ENCODE measurements at places on chromosomes 1 and 21. TPM values are rescaled to one million over a fixed set of nuclear protein-coding genes. Genes with fewer than 3 reads are reported as not detected.
A peak's percentile ranks its signal among the peaks of the same experiment; 100 is the strongest.

The NR5A2 gene
- total RNA-seq, result 0.08 TPM

The HSPB7 gene
- total RNA-seq, result 0.16 TPM

The PLEKHG5 gene
- 2.1 TPM for total RNA-seq

The C1orf94 gene
- not detected for total RNA-seq

The KCNQ4 gene
- 0.56 TPM for total RNA-seq

The BSND gene
- not detected for total RNA-seq

The LENEP gene
- 0.40 TPM for total RNA-seq

DNA sequence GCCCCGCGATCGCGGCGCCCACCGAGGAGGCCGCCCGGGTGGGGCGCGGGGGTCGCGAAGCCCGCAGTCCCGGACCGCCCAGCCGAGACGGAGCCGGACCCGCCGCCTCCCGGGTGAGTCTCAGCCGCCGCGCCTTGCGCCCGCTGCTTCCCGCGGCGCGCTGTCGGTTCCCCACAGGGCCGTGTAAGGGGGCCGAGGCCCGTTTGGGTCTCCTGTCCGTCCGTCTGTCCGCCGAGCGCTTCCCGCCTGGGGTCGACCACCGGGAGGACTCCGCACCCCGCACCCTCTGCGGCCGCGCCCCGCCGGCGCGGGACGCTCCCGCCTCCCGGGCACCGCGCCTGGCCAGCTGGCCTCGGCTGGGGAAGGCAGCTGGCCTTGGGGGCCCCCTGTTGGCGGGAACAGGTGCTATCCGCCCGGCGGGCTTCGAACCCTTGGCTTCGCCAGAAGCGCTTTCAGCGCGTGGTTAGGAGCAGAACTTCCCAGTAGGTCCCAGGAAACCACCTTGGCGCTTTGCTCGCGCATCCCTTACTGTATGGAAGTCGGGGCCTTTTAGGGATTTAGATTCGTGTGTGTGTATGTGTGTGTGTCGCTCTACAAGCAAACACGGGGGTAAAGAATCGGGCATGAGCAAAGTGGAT is 414 bp downstream of the TMEM51 start:
- no peak for DNase-seq

GRCh38 chr21:39077876-39078275 is 105.4 kb downstream of the PSMG1 start:
- DNase-seq, result no peak

- DNase-seq, result peak; percentile 63
Observed at GRCh38 chr1:16013220-16013907, 4.5 kb downstream of the HSPB7 start.

- DNase-seq, result no peak
Observed at GRCh38 chr1:163570071-163570470, 248.3 kb downstream of the NUF2 start.

DNA sequence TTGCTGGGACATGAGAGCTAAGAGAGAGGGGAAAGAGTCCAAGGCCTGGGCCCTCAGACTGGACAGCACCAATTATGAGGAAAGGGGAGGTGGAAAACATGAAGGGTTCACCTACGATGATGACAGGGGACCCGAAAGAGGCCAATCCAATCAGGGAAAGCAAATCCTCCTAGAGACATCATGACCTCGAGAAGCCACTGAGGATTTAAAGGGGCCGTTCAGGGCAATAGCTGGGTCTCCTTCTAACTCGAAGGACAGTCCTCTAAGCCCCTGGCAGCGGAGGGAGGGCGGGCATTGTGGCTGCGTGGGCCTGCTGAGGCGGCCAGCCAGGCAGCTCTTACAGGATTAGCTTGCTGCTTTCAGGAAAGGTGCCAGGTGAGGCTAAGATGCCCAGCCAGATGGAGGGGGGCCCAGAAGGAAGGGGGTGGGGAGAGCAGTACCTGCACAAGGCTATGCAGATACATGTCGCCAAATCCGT is 7.4 kb downstream of the MEF2D start:
- DNase-seq, result no peak

GRCh38 chr21:44795342-44795741 is 6.3 kb downstream of the UBE2G2 start:
- no peak for DNase-seq

DNA sequence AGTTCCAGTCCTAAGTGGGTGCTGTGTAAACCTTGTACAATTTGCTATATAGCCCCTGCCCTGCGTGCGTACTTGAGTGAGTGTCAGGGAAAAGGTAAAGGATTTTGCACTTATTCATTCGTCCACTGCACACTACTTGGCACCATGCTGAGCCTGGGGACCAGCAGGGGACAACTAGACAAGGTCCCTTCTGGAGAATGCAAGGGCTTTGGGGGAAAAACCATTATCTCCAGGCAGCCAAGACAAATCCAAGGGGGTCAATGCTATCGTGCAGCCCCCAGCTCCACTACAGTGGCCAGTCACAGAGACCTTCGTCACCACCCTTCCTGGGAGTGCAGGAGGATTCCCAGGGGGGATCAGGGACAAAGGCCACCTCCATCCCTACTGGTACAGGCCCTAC is 39.7 kb downstream of the MATN1 start:
- DNase-seq, result no peak

DNA sequence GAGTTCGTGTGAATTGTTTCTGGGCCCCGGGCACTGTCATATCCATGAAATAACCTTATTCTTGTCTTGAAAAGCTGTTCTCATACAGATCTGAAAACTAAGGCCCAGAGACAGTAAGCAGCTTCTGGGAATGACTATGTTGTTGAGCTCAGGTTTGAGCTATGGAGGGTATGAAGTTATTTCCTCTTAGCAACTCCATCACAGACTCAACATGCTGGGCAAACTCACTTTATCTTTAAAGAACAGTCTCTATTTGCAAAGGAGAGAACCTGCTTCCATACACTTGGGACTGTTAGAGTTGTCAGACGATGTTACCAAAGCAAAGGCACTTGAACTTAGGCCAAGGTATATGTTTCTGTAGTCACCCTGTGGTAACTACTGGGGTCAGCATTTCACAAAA is 90.0 kb downstream of the GPR88 start:
- DNase-seq, result no peak

- DNase-seq, result no peak
Observed at GRCh38 chr21:45143855-45144254, 69.5 kb downstream of the ADARB1 start.

DNA sequence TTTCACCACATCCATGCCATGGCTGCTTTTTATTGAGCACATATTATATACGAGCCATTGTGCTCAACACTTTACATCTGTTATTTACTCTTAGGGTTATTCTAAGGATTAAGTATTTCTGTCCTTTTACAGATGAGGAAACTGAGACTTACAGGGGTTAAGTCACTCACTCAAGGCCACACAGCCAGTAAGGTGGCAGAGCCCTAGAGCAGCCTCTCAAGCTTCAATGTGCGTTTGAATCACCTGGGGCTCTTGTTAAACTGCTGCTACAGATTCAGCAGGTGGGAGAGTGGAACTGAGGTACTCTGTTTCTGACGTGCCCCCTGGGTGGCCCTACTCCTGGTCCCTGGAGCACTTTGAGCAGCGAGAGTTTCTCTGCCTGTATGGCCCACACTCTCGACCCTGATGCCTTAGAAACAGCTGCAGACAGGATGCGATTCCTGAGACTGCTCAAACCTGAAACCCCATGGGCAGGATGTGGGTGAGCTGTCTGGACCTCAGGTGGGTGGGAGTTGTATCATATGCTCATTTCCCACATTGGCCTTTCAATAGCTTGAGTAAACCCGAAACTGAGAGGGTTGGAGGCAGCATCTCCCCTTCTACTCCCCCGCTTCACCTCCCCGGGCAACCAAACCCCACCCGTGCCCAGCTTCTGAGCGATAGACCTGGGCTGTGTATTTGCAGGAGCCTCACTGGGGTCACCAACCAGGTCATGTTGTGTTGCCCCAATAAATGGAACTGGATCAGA is 59.3 kb downstream of the MAN1C1 start:
- DNase-seq, result peak; percentile 64

DNA sequence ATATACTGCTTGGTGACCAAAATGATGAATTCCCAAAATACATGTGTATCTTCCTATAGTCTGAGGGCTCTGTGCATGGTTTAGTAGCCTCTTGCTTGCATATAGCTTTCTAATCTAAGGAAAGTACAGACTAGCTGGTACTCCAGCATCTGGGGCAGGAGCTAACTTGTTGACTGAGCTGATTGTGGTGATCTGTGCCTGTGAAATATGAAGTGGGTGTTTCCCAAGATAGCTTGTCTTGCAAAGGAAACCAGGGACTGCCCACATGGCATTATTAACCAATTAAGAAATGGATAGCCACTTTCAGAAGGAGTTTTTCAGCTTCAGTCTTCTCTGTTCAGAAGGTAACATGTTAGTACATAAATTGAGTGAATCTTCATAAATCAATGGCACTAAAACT is 219.8 kb downstream of the NEGR1 start:
- DNase-seq, result no peak

- no peak for DNase-seq
Observed at GRCh38 chr1:77829851-77830250, 50.4 kb downstream of the MIGA1 start.

- no peak for DNase-seq
Observed at GRCh38 chr1:37474697-37475379, 458 bp downstream of the ZC3H12A start.

- no peak for DNase-seq
Observed at GRCh38 chr1:105914403-105914802, 1142.1 kb upstream of the PRMT6 start.

GRCh38 chr1:190429141-190429540 is 48.5 kb downstream of the BRINP3 start:
- DNase-seq, result no peak

DNA sequence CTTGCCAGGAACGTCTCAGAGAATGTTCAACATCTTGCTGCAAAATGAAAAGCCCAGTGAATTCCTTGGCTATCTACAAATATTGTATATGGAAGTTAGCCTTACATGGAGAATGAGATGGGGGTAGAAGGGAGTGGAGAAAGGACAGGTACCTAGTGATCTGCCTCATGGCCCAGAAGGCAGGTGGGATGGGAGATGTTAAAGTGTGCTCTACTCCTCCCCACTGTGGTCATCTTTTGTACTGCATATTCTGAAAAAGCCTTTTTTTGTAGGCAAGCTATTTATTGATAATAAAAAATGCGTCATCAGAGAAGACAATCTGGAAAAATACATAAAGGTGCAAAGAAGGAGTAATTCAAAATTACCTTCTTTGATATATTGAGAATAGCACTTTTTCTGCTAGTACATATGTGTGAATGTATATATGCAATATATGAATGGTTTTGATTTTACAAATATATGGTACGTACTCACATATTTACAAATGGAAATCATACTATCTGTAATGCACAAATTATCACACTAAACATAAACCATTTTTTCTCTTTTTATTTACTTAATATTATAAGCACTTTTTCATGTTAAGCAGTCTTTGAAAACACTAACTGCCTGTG is 19.1 kb upstream of the SLC5A9 start:
- DNase-seq, result no peak

DNA sequence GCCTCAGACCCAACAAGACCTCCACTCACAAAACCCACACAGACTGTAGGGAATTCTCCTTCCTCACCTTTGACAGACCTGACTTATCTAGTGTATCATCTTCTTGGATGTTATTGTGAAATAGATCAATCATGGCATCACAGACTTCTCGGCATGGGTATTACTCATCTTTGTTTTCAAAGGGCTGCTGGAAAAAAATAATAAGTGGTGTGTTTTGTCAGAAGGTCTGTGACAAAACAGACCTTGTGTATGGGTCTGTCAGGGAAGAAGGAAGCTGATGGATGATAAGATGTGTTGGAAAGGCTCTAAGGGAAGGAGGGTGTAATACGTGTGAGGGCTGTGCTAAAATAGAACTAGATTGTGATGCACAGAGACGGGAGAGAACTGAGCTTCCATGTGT is 13.9 kb upstream of the S100A7 start:
- no peak for DNase-seq

- DNase-seq, result no peak
Observed at GRCh38 chr1:35434703-35435102, 122.5 kb downstream of the KIAA0319L start.

DNA sequence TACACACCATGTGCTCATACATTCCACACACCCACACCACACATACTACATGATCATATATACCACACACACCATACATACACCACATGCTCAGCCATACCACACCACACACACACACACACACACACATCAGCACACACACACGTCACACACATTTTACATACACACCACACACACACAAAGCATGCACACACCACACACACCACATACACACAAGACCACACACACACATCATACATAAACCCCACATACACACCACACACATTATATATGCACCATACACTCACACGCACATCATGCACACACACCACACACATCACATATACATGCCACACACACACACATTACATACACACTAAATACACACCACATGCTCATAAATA is 124.5 kb upstream of the ERG start:
- no peak for DNase-seq

GRCh38 chr21:35658242-35658641 is 402.1 kb downstream of the SETD4 start:
- no peak for DNase-seq

- DNase-seq, result no peak
Observed at GRCh38 chr1:200319148-200319547, 90.7 kb downstream of the ZNF281 start.

DNA sequence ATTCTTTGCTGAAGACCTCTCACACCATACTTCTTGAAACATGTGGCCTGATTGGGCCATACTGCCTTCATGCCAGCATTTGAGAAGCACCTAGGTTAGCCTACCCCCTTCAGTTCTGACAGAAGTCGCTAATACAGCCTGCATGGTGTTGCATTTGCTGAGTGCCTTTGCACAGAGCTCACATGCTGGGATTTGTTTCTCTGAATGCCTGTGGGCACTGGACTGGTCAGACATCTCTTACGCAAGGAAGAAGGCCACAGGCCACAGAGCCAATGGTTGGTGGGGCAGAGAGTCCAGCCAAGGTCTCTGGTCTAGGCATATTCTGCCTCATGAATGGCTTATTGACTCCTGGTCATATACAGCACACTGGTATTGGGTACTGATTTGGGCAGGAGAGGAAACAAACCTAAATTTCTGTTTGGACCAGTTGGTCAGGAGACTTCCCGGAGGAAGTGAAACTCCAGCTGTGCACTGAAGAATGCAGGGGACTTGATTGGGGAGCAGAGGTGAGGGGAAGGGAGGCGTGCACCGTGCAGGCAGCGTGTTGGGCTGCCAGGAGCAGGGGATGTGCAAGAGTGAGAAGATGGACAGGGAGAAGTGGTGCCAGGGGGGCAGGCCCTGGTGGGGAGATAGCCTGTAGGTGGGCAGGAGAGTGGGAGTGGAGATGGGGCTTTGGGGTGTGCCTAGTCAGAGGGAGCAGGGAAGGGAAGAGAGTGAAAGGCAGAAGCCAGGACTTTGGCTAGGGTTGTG is 18.1 kb downstream of the URB2 start:
- DNase-seq, result no peak
